ENCODE measurements at places on chromosomes 7 and 10. TPM values are rescaled to one million over a fixed set of nuclear protein-coding genes. Genes with fewer than 3 reads are reported as not detected.

GRCh38 chr10:130337696-130338635 is 201.8 kb downstream of the GLRX3 start:
- no peak for DNase-seq

Gene ABCB1
- total RNA-seq, result 10.4 TPM

- no peak for DNase-seq
Measured at GRCh38 chr10:35456153-35456720, 119.9 kb downstream of the CCNY start.

Gene IGFBP3
- 19.4 TPM for total RNA-seq

GRCh38 chr10:128877936-128878335 is 589.1 kb upstream of the MGMT start:
- DNase-seq, result no peak

- DNase-seq, result no peak
Measured at GRCh38 chr10:92278996-92279696, 11.7 kb downstream of the CPEB3 start.

Gene DENND2A
- 31.7 TPM for total RNA-seq

GRCh38 chr10:110634527-110635209 is 9.5 kb upstream of the RBM20 start:
- DNase-seq, result no peak

Gene NAT16
- 2.1 TPM for total RNA-seq

- DNase-seq, result no peak
Measured at GRCh38 chr10:52525761-52526160, 211.7 kb downstream of the DKK1 start.

Gene FAM25C
- total RNA-seq, result not detected

- DNase-seq, result no peak
Measured at GRCh38 chr10:95355301-95355700, 64.5 kb upstream of the PDLIM1 start.

GRCh38 chr7:107386548-107387102 is 83.2 kb upstream of the GPR22 start:
- no peak for DNase-seq

DNA sequence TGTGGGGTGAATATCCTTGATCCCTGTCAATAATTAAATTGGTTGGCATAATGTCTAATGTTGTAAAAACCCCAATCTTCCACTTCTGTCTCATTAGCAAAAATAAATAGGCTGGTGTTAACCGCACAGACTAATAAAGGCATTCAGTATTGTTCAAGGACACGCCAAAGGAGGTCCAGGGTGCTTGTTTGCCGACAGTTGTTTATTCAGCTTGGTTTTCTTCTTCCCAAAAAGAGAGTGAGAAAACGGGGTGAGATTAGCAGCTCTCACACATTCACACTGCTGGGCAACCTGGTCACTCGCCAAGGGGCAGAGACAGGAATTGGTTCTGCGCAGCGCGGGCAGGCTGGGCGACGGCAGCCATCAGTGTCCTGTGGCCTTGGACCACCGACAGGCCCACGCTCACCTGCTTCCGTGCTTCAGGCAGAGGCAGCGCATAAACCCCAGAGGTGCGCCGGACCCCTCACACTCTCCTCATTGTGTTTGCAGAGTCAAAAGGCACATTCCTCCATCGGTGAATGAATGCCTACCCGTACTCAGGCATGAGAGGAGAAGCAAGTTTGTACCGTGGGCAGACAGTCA is 26.2 kb upstream of the LMBR1 start:
- no peak for DNase-seq

DNA sequence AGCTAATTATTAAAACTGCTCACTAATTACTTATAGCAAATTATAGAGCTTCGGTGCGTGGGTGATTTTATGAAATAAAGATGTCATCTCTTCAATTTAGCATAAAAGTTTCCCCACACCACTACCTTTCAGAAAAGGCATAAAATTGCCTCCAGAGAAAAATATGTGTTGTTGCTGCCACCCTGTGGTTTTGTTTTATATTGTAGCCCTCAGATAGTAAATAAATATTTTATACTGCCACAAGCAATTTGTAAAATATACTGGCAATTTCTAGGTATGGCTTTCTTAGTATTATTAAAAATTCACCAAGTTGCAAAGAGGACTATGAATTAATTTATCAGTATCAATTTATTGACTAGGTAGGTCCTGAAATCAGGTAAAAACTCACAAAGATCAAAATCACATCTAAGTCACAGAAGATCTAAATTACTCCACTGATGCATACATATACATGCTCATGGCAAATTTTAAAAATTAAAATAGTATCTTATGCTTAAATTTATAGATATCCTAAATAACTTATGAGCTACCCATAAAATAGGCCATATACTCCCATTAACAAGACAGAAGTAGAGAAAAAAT is 26.5 kb downstream of the ASNS start:
- DNase-seq, result no peak

DNA sequence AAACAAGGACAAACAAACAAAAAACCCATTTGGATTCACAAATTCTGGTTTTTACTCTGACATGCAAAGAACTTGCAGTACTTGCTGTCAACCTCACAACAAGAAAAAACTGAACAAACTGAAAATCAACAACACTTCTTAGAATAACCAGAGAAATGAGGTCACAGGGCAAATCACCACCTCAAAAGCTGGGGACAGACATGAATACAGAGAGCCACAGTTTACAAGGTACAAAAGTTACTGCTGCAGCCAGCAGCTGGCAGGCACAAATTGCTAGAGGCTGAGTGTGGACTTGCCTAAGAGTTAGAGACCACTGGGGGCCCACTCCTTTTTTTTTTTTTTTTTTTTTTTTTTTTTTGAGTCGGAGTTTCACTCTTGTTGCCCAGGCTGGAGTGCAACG is 15.0 kb upstream of the RNF32 start:
- DNase-seq, result no peak

DNA sequence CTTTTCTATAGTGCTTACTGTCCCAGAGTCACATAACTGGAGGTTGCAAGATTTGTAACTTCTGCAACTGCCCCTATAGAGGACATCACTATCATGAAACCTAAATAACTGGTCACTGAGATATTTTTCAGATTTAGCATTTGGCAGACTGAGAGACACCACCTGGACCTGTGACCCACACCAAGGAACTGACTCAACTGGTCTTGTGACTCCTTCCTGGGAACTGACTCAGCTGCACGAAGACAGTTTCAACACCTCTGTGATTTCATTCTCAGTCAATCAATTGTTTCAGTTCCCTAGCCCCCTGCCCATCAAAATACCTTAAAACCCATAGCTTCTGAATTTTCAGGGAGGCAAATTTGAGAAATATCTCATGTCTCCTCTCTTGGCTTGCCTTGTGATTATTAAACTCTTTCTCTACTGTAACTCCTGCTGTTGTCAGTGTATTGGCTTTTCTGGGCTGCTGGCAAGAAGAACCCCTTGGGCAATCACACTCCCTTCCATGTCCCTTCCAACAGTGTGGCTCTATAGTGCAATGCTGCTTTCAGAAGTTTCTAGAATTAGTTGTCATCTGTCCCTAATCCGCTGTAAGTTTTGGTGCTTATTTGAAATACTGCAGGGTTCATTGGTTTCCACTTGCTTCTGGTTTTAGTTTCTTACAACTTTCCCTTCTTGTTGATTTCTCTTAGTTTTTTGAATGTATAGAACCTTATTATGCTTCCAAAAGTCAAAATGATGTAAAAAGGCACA is 127.8 kb upstream of the ADCY1 start:
- no peak for DNase-seq

Gene GRM3
- total RNA-seq, result 74.5 TPM

- DNase-seq, result no peak
Measured at GRCh38 chr10:110388687-110389052, 84.0 kb upstream of the SMNDC1 start.

GRCh38 chr7:1667566-1668395 is 2.3 kb upstream of the ELFN1 start:
- DNase-seq, result no peak

- no peak for DNase-seq
Measured at GRCh38 chr7:139041378-139042085, 5.7 kb upstream of the ZC3HAV1L start.

GRCh38 chr7:127844165-127844564 is 187.1 kb downstream of the LRRC4 start:
- DNase-seq, result no peak

DNA sequence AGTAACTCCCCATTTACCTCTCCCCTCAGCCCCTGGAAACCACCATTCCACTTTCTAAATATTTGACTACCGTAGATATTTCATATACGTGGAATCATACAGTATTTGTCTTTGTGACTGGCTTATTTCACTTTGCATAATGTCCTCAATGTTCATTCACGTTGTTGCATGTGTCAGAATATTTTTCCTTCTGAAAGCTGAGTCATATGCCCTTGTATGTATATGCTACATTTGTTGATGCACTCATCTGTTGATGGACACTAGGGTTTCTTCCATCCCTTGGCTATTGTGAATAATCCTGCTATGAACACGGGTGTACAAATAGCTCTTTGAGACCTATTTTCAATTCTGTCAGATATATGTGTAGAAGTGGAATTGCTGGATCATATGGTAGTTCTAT is 25.8 kb upstream of the TSPAN13 start:
- DNase-seq, result no peak

Gene GIMAP1
- 0.82 TPM for total RNA-seq

DNA sequence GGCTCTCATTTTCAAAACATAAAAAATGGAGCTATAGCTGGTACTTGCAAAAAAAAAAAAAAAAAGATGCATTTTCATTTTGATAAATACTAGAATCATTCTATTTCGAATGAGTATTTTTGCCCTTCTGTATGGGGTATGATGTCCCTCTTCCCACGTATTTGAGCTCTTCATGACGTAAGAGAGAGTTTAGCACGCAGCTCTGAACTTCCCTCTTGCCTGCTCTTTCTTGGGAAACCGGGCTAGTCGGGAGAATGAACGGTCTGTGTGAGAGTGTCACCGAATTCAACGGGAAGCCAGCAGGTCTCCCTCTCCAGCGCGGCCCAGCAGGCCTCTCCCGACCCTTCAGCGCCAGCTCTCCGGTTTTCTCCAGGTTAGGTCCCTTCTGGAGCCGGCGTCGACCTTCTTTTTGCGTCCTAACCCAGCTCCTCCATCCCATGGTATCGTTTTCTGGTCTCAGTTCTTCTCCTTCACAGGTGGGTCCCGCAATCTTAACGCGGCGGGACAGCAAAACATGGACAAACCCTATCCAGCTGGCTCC is 159.2 kb upstream of the PITRM1 start:
- no peak for DNase-seq

Gene CALHM3
- not detected for total RNA-seq

Data from cerebellum (tissue), 4 donors.